ENCODE measurements at places on chromosomes 6 and 20. TPM values are rescaled to one million over a fixed set of nuclear protein-coding genes. Genes with fewer than 3 reads are reported as not detected.

The TSBP1 gene
- total RNA-seq: not detected

The PRICKLE4 gene
- not detected for total RNA-seq

The KIFC1 gene
- total RNA-seq: 125 TPM

The MAK gene
- total RNA-seq: 0.35 TPM

The MTO1 gene
- total RNA-seq: 62.1 TPM

The DEFB132 gene
- not detected for total RNA-seq

The HLA-A gene
- 2,553 TPM for total RNA-seq

The SOX18 gene
- 0.25 TPM for total RNA-seq

The SAPCD1 gene
- 10.7 TPM for total RNA-seq

The ADGRF1 gene
- total RNA-seq: not detected

The SMLR1 gene
- total RNA-seq: not detected

The TFAP2A gene
- total RNA-seq: 0.20 TPM

The KIZ gene
- 17.3 TPM for total RNA-seq

The CCN6 gene
- not detected for total RNA-seq

The PGC gene
- total RNA-seq: not detected

The ZSCAN9 gene
- total RNA-seq: 5.6 TPM

The EEF1A2 gene
- 2.0 TPM for total RNA-seq

The ABHD16B gene
- total RNA-seq: not detected

The FNDC1 gene
- total RNA-seq: not detected

The IP6K3 gene
- total RNA-seq: not detected

The RUNX2 gene
- total RNA-seq: 43.4 TPM

The LST1 gene
- 69.8 TPM for total RNA-seq

Data from activated CD4-positive, alpha-beta memory T cell treated with anti-CD3 and anti-CD28 coated beads, Interleukin-2, amount 10 ng/mL, durations not matched to agents 7 days and 5 days (primary cell).